EH (cell line): ENCODE measurements at places on chromosomes 2 and 18.

DNA sequence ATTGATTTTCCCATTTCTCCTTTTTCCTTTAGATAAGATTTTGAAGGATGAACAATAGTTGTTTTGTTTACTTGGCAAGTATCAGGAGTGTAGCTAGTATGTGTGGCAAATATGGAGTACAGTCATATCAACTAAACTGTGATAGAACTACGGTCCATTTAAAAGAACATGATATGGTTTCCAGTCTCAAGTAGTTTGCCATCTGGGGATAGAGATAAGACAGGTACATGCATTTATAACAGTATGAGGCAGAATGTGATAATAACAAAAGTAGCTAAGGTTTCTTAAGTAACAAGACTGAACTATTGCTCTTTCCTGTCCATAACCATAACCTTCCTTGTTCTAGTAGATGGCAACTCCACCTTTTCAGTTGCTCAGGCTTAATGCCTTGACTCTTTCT is 75.6 kb upstream of the TACR1 start:
- DNase-seq, result no peak

- no peak for DNase-seq
Observed at GRCh38 chr2:214575030-214575429, 164.2 kb downstream of the VWC2L start.

GRCh38 chr2:229485857-229486256 is 214.8 kb upstream of the PID1 start:
- DNase-seq, result no peak

DNA sequence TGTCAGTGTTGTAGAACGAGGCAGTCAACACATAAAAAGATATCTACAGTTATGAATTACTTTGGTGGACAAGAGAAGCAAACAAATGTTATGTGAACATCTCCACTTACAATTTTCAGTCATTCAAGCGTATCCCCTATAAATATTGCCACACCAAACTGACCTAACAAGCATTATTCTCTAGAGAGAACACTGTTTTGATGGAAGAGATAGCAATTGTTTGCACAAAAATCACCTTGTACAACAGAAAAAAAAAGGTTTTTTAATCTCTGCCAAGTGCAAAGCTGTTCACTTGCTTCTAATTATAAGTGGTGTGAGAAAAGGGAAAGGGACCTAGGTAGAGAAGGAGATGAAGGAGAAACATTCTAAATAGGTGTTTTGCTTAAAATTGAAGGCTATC is 33.8 kb downstream of the PID1 start:
- no peak for DNase-seq

DNA sequence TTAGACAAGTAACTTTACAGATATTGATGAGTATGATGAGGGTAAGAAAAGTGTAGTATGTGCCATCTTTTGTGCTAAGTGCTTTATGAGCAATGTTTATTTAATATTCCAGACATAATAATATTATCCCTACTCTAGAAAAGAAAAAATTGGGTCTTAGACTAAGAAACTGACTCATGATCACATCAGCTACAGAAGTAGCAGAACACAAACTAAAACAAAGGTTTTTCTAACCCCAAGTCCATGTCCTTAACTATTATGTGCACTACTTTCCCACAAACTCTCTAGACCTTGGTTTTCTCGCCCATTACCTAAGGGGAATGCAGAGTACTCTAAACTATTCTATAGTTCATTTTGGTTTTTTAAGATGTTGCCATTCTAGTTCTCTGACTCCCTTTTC is 64.5 kb downstream of the BAZ2B start:
- no peak for DNase-seq

DNA sequence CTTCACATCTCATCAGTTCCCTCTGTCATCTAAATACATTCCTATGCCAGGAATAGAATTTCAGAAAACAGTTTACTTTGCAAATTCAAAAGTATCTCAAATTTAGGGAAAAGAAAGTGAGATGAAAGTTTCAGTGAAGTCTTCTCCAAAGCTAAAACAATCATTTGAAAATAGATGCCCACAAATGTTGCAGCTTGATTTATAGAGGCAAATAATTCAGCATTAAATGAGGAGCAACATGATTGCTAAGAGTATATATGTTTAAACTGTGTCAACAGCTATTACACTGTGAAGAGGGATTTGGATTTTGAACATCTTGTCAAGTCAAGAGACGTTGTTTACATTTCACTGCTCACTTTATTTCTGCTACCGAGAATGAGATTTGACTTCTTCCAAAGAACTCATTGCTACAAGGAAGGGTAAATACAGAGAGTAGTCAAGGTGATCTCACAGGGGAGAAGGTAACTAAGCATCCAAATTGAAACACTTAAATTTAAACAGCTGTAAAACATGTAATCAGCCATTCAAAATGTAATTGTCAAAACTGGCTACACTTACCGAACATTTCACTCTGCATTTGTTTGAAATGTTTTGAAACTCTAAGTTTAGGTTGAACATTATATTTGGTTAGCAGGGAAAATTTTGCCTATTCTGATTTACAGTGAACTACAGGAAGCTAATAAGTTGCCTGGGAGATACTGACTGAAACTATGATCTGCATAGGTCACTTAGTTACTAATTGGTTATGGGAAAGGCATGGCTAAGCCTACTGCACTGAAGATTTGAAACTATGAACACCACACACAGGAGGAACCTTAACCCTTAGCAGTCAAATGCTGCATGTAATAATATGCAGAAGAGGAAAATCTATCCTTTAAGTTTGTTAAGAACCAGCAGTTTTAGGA is 33.2 kb upstream of the GALNT3 start:
- no peak for DNase-seq

DNA sequence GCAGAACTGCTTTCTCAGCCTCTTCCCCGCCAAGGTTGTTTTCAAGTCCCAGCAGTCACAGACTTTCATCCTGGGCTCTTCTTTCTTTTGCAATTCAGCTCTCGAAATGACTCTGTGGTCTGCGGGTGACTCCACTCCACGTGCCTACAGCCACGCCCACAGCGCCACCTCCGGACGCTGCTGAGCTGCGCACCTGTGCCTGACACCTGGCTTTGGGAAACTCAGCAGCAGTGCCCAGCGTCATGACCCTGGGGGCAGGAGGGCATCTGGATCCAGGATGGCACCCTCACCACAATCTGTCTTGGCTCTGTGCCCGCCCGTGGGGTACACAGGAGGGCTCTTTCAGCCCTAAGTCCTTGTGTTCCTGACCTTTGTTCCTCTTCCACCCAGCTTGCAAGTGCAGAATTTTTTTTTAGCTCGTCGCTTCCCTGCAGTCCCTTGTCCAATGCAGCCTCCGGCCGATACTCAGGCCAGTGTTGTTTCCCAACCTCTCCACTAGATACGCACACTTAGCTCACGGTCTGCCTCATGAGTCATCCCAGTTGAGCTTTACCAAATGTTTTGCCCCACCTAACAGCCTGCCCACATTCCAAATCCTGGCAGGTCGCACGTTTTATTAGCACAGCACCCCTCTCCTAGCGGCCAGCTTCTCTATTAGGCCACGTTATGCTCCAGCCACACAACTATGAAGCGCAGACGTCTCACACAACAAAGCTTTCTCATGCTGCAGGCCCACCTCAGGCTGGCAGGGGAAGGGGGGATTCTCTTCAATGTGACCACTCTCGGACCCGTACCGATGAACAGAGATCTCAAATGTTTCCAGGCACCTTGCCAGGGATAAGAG is 6.5 kb upstream of the CAPN10 start:
- DNase-seq, result peak; percentile 91

DNA sequence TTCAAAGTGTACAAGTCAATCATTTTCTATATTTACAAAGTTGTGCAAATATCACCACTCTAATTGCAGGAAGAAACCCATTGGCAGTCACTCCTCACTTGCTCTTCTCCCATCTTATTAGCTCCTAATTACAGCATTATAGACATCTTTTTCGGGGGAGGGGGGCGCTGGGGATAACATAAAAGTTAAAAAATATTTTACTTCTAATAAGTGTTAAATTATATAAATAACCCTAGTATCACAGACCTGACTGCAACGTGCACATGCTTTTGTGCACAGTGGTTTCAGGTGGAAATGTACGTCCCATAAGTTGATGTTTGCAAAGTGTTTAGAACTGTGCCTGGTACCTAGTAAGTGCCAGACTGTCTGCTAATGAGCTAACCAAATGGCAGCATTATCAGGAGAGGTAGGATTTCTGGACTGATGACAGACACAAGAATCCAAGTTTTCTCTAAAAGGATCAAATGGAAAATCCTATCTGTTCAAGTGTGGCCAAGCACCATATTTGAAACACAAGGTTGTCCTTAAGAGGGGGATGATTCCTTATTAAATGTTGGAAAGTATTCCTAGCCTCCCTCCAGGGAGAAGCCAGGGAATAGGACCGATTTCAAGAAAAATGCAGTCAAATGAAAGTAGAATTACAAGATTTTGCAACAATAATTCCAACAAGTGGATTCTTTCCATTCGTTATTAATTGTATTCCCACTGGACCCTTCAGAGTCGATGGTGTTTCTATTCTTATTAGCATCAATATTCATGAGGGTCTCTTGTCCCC is 70.0 kb downstream of the ACKR3 start:
- DNase-seq, result no peak

- no peak for DNase-seq
Observed at GRCh38 chr18:24023185-24023814, 8.7 kb downstream of the TTC39C start.

DNA sequence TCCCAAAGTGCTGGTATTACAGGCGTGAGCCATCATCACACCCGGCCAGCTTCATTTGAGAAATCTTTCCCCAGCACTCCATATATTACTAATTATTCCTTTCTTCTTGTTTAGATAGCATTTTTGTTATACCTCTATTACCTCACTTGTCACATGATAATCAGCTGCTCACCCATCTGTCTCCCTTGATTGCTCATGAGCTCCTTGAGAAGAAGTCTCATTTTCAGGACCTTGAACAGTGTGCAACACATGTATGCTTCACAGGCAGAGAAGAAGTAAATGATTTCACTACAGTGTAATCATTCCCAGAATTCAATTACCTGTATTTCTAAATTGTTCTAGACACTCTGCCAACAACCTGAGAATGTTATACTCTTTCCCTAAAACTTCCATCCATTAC is 6.2 kb downstream of the PAIP2B start:
- no peak for DNase-seq

DNA sequence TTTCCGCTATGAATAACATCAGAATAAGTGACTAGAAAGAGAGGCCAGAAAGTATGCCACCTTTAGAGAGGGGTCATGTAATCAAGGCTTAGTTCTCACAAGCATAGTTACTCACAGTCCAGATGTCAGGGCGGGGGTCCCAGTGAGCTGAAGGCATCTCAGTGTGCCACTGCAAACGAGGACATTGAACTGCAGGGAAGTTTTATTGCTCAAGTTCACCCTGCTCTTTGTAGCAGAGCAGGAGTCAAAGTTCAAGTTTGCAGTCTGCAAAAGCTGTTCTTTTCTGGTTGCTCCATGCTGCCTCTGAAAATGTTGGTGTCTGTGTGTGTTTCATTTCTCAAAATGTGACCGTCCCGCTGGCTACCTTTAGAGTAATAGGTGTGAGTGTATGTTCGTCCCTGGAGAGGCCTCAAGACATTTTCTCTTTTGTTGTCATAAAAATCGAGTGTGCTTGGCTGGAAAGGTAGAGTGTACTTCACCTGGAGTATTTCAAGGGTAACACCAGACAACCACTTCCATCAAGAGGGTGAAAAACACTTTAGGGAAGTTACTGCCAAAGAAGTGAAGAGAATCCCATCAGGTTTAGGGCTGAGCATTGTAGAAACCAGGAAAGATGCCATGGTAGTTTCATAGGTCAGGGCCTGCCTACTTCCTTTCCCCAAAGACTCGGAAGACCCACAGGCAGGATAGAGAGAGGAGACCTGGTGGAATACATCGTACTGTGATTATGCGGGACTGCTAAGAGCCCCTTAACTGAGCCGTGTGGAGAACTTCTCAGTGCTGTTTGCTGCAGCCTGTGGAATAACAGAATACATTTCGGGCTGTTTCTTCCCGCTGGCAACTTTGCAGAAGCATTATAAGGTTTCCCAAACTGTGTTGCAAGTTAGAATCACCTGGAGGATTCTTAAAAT is 89.9 kb downstream of the LYPD6 start:
- DNase-seq, result no peak

DNA sequence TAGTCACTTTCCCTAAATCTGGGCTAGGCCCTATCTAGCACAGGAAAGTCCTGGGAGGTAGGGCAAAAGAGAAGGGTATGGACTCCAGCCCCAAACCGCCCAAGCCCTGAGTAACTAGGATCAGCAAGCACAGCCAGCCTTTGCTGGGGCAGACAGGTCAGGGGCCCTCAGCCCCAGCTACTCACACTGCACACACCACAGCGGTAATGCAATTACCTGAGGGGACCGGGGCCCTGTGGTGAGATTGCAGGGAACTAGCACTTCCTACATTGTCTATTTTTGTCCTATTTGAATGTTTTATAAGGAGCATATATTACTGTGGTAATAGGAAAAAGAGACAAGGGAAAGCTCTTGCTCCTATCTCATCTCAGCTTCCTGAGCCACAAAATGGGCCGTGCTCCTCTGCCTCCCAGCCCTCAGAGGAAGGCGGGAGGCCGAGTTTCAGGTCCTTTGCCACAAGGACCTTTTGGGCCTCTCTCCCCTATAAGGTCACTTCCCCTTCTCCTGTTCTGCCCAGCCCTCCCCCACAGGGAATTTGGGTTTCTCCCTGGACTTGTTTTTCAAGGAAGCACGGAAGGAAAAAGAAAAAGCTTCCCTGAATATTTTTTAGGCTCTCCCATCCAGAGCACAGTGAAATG is 20.5 kb downstream of the RAB11FIP5 start:
- DNase-seq, result no peak

GRCh38 chr2:85956646-85957039 is 67.9 kb upstream of the ST3GAL5 start:
- no peak for DNase-seq

- DNase-seq, result no peak
Observed at GRCh38 chr2:41878716-41879234, 169.0 kb upstream of the PKDCC start.

DNA sequence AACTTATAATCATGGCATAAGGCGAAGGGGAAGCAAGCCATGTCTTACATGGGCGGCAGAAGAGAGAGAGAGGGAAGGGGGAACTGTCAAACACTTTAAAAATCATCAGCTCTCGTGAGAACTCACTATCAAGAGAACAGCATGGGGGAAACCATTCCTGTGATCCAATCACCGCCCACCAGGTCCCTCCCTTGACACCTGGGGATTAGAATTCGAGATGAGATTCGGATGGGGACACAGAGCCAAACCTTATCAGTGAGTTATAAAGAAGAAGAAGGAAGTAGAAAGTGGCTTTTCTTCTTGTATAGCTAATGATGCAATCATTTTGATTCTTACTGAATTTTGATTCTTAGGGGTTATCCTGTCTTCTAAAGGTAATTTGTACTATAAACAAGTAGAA is 51.4 kb downstream of the SMCHD1 start:
- peak; percentile 3 for DNase-seq

DNA sequence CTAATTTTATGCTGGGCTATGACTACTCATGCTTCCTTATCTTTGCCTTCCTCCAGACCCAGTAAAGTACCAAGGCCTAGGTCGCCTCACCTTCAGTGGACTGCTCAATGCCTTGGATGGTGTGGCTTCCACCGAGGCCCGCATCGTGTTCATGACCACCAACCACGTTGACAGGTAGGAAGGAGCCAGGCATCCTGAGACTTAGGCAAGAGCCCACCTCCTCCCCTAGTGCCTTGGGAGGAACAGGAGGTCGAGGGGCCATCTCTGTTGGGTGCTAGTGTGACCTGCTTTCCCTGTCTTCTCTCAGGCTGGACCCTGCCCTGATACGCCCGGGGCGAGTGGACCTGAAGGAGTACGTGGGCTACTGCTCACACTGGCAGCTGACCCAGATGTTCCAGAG is 3.3 kb downstream of the BCS1L start:
- no peak for DNase-seq

GRCh38 chr2:4110273-4110672 is 406.9 kb downstream of the DCDC2C start:
- DNase-seq, result no peak

- no peak for DNase-seq
Observed at GRCh38 chr2:185970148-185970852, 231.7 kb downstream of the FSIP2 start.
